ENCODE measurements at places on chromosomes 6 and 20.

GRCh38 chr6:134063966-134064445 lies 11.6 kb upstream of the SLC2A12 start:
- DNase-seq, result peak; percentile 29

- no peak for DNase-seq
These were observed 103.1 kb upstream of the NAA20 start for GRCh38 chr20:19913927-19914614.

- DNase-seq, result no peak
These were observed 2.5 kb downstream of the GRM4 start for GRCh38 chr6:34143196-34143883.

GRCh38 chr6:132143258-132143657 lies 192.1 kb upstream of the CCN2 start:
- no peak for DNase-seq

GRCh38 chr20:48779435-48779834 lies 48.4 kb downstream of the PREX1 start:
- no peak for DNase-seq

- DNase-seq, result no peak
These were observed 271.4 kb downstream of the ALDH8A1 start for GRCh38 chr6:134678436-134678889.

DNA sequence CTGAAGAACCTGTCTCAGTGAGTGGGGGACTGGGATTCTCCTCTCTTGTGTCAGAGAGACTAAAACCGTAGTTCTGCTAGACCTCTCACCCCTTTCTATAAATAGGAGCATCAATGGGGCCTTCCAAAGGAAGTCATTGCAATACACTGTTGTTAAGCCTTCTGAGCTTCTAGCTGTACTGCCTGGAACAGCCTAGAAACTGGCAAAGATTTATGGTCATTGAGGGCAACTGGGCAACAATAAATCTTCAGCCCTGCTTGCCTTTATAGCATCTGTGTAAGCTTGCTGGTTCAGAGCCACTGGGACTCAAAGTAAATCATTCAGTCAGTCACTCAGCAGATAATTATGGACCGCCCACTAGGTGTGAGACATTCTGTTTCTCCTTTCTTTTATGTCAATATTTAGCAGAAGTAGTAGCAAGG lies 53.2 kb downstream of the PPP1R14C start:
- DNase-seq, result no peak

DNA sequence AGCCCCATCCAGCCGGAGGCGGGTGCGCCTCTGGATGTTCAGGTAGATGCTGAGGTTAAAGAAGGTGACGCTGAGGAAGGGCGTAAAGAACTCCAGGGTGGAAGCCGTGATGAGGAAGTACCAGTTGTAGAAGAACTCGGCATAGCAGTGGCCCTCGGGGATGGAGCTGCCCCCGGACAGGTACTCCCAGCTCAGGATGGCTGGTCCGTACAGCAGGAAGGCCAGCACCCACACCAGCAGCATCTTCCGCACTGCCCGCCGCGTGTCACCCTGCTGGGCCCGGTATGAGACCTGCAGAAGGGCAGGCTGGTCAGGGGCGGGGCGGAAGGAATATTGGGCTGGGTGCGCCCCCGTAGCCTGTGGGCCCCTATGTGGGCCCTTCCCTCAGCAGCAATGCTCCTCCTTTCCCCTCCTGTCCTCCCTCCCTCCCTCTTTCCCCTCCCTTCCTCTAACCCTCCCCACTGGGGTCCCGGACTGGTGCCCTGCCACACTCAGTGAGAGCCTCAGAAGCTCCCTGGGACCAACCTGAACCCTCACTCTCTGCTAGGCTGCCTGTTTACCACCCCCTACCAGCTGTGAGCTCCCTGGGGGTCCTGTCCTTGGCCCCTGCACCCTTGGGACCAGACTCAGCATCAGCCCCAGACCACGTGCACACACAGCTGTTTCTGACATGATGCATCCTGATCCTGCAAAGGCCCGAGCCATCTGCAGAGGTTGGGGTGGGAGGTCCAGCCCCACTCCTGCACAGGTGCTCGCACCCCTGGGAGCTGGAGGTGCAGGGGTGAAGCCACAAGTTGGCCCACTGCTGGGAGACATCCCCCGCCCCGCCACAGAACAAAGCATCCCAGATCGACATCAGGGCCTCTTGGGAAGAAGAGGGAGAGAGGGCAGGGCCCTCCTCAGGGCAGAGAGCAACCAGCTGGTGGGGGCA lies 3.2 kb downstream of the HRH3 start:
- no peak for DNase-seq

DNA sequence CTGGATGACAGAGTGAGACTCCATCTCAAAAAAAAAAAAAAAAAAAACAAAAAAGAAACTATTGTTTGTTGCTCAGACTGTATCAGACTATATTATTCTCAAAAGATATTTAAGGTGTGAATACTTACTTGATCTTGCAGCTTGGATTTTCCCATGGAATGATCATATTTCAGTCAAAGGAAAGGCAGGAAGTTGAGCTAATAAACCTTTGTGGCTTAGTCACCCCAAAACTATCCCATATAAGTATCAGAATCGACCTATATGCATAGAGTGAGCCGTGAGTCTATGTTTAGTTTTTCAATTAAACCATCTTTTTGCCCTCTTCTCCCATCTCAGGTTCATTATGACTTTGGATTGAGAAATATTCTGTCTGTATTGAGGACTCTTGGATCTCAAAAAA lies 152.6 kb downstream of the DNAH8 start:
- DNase-seq, result no peak

GRCh38 chr20:34922654-34923381 lies 32.8 kb downstream of the GSS start:
- DNase-seq, result no peak

DNA sequence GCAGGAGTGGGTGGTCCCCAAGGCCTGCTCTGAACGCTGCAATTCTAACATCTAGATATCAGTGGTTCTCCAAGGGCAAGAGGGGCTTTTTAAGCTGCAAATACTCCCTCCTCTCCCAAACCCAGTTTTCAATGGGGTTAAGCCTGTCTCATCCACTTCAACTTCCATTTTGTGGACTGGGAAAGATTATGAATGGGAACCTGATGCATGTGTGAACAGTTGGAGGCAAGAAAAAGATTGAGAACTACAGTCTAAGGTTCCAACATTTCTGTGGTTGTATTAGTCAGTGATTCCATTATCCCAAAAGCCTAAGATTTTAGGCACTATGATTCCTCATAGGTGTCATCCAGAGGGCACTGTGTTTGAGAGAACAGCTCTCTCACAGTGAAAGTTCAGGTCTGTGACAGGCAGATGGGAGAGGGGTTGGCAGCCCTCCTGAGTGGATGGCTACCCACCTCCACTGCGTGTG lies 53.7 kb downstream of the HNF4A start:
- no peak for DNase-seq

DNA sequence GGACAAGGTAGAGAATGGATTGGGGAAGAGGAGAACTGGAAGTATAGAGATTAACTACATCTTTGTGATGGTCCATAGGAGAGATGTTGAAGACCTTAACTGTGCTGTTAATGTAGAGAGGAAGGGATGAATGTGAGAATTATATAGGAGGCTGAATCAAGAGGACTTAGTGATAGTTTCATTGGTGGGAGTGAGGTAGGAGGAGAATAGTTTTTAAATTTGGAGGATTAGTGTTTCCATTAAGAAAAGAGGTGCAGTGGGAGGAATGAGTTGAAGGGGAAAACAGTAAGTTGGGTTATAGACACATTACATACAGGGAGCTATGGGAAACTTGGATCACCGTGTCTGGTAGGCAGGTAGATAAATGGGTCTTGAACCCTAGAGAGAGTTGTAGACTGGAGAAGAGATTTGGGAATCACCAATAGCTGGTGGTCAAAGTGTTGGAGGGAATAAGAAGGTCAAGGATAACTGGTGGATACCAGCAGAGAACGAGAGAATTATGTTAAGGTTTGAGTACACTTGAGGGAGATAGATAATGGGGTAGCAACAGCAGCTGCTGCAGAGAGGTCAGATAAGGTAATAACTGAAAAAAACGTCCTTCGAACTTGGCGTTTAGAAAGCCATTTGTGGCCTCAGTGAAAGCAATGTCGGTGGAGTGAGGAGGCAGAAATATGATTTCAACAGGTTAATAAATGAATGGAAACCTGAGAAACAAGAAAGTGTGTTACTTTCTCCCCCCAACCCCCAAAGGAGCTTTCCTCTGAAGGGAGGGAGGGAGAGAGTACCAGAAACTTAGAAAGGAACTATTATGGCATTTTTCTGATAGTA lies 3.1 kb downstream of the C6orf89 start:
- no peak for DNase-seq

DNA sequence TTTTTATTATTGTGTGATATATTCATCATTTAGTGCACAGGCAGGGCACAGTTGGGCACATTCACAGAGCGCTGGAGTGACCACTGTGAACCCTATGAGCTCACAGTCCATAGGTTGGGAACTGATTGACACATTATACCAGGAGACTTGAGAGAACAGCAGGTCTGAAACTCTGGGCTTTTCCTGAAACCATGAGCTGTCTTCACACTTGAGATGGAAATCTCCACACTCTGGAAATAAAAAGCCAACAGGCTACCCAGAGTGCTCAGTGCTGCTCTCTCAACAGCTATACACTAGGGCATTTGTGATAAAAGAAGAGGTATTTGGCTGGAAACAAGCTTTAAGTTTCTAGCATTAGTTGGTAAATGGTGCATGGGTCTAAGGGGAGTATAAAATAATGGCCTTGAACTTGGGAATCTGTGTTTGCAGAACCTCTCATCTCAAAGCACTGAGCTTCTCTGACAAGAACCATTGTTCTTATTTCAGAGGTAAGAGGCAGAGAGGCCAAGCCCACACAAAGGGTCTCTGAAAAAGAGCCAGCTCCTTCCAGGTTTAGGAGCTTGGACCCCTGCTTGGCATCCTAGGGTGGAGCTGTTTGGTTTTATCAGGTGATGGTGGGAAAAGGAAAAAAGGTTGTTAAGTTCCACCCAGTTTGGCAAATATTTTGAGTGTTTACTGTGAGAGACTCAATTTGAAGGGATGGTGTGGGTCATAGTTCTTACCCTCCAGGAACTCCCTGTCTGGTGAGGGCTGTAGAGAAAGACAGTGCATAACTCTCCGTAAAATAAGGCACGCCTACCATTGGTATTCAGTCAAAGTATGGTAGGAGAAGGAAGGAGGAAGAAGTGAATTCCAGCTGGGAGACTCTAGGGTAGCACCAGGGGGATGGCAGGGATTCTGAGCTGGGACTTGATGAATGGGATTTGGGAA lies 14.5 kb downstream of the CHMP4B start:
- DNase-seq, result no peak

DNA sequence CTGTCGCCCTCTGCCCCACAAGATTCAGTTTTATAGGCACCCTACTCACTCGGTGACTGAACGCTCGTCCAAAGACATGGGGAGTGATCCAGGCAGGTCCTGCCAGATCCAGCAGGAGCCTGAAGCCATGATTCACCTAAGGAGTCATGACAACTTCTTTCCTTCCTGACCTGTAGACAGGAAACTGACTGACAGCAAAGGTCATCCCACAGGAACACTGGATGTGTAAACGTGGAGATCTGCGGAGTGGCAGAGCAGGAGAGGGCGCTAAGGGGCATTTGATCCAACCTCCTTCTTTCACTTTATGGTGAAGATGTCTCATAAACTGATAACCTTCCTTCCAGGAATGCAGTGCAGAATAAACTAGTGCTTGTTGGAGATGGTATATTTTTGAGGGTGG lies 192.2 kb downstream of the GJA10 start:
- DNase-seq, result no peak

GRCh38 chr6:67594366-67594765 lies 1040.7 kb upstream of the ADGRB3 start:
- DNase-seq, result no peak

DNA sequence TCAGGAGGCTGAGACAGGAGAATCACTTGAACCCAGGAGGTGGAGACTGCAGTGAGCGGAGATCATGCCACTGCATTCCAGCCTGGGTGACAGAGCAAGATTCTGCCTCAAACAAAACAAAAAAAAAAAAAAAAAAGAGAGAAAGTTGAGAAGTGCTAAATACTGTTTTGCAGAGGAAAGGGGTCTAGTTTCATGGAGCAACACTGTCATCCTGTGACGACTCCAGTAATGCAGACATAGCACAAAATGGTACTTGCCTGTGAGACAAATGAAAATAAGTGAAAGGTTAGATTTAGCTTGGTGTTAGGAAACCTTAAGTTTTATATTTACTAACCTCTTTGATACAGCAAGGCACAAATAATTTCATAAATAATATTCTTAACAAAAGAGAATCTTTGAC lies 29.7 kb downstream of the CEP162 start:
- DNase-seq, result no peak

DNA sequence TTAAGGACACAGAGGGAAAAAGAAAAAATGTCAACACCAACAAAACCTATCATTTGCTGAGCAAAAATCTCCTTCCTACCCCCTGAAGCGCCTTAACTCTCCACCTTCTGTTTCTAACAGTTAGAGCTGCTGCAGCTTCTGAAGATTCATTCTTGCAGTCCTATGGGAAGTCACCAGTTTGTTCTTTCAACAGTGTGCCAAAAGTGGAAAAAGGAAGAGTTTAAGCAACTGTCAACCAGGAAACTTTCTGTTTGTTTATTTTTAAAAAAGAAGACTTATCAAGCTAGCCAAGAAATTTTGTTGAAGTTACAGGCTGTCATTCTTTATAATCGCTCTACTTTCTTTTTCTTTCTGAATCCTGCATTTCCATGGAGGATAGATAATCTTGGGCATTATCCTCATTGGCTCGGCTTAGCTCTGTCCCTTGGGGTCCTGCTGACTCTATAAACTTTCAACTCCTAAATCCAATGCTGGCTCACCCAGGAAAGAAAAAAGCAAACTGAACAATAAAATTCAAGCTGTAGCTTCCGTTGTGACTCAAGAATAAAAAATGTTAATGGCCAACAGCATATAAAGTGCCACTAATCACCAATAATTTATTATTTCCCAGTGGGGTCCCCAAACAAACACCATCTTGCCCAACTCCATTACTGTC lies 172.8 kb upstream of the CITED2 start:
- no peak for DNase-seq

GRCh38 chr6:152671171-152671570 lies 26.5 kb upstream of the MYCT1 start:
- DNase-seq, result no peak

GRCh38 chr6:42022755-42023384 lies 27.5 kb upstream of the TAF8 start:
- DNase-seq, result no peak

DNA sequence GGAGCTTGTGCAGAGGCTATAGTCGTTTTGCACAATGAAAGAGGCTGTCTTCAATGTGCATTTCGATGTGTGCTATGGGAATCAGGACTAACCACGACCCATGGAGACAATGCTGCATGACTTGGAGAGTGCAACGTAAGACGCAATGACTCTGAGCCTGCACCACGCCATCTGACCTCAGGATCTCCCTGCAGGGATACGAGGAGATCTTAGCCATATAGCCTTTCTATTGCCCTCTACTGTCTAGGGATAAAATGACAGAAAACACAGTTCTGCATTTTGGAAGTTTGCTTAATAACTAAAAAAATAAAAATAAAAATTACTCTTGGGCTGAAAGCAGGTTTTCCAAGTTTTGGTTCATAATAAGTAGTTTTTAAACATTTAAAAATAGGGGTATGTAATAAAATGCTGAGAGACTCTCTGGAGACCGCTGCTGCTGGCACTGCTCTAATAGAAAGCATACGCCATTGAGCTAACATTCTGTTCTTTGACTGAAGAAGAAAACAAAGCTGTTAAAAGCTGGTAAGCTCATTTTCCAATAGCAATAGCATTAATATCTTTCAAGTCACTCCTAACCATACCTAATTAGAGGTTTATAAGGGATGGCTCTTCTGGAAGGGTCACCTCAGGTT lies 87.2 kb downstream of the PDE7B start:
- DNase-seq, result no peak

- no peak for DNase-seq
These were observed 18.7 kb downstream of the ASF1A start for GRCh38 chr6:118912646-118913045.

GRCh38 chr6:140271759-140272377 lies 897.4 kb upstream of the CITED2 start:
- DNase-seq, result no peak

All from GM12892 (cell line).